ENCODE measurements at places on chromosomes 7 and 10. TPM values are rescaled to one million over a fixed set of nuclear protein-coding genes. Genes with fewer than 3 reads are reported as not detected.

The MET gene
- 118 TPM for total RNA-seq

The CREB3L2 gene
- 9.3 TPM for total RNA-seq

The HECTD2 gene
- 2.9 TPM for total RNA-seq

The GIMAP1 gene
- total RNA-seq = not detected

The TLL2 gene
- 0.18 TPM for total RNA-seq

The NAT16 gene
- total RNA-seq = not detected

The DDIT4 gene
- total RNA-seq = 68.9 TPM

The OR6V1 gene
- not detected for total RNA-seq

The TFR2 gene
- not detected for total RNA-seq

The NKX1-2 gene
- total RNA-seq = 0.86 TPM

- H3K27ac ChIP-seq = no peak overlapping the region
- DNase-seq = no peak
- H3K4me1 ChIP-seq = no peaks in the 10 kb centered on the region
- no peak overlapping the region for H3K4me3 ChIP-seq
Observed at GRCh38 chr10:101405001-101405400, 51.0 kb downstream of the BTRC start.

GRCh38 chr10:42707234-42707633, 68.9 kb upstream of the ZNF33B start:
- H3K4me3 ChIP-seq = no peak overlapping the region
- peaks cover 48% of the 10 kb centered on the region for H3K27me3 ChIP-seq
- no peaks in the 10 kb centered on the region for H3K36me3 ChIP-seq
- DNase-seq = no peak

- H3K4me1 ChIP-seq = peaks cover 48% of the 10 kb centered on the region
- peak overlapping the region; percentile 93 for H3K27ac ChIP-seq
- no peaks in the 10 kb centered on the region for H3K27me3 ChIP-seq
- H3K36me3 ChIP-seq = no peaks in the 10 kb centered on the region
- DNase-seq = peak; percentile 52
Observed at GRCh38 chr7:30172451-30172850, 37.7 kb downstream of the MTURN start.

GRCh38 chr7:153522261-153522660, 529.9 kb upstream of the DPP6 start:
- no peak overlapping the region for H3K27ac ChIP-seq
- H3K4me3 ChIP-seq = no peak overlapping the region
- H3K27me3 ChIP-seq = no peaks in the 10 kb centered on the region
- no peaks in the 10 kb centered on the region for H3K36me3 ChIP-seq
- no peak for DNase-seq

- H3K27me3 ChIP-seq = no peaks in the 10 kb centered on the region
- peak; percentile 86 for DNase-seq
- peaks cover 67% of the 10 kb centered on the region for H3K4me1 ChIP-seq
- peak overlapping the region; percentile 23 for H3K27ac ChIP-seq
- H3K36me3 ChIP-seq = no peaks in the 10 kb centered on the region
Observed at GRCh38 chr7:2523941-2524807, 4.6 kb downstream of the LFNG start.

GRCh38 chr10:31769564-31769963, 159.1 kb downstream of the ARHGAP12 start:
- no peaks in the 10 kb centered on the region for H3K36me3 ChIP-seq
- H3K27ac ChIP-seq = peak overlapping the region; percentile 12
- H3K27me3 ChIP-seq = no peaks in the 10 kb centered on the region
- H3K4me3 ChIP-seq = no peak overlapping the region

GRCh38 chr7:15801551-15801950, 115.1 kb upstream of the MEOX2 start:
- no peak overlapping the region for H3K27ac ChIP-seq
- no peaks in the 10 kb centered on the region for H3K27me3 ChIP-seq
- no peaks in the 10 kb centered on the region for H3K36me3 ChIP-seq

DNA sequence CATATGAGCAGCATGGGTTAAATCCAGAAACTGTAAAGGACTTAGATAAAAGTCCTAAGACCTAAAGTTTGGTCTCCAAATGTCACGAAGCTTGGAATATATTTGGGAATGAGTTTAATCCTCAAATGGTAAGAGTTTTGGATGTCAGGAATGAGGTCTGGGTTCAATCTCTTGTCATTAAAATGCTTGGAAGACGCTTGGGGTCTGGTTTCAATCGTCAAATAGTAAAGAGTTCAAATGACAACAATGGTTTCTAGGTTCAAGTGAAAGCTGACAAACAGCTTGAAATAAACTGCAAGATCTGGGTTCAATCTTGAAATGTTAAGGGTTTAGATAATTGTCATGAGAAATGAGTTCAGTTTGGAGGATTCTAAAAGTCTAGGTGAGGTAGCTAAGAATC, 385.5 kb upstream of the HPS1 start:
- no peak overlapping the region for H3K27ac ChIP-seq
- no peaks in the 10 kb centered on the region for H3K27me3 ChIP-seq
- no peak overlapping the region for H3K4me3 ChIP-seq
- no peaks in the 10 kb centered on the region for H3K4me1 ChIP-seq
- no peak for DNase-seq

DNA sequence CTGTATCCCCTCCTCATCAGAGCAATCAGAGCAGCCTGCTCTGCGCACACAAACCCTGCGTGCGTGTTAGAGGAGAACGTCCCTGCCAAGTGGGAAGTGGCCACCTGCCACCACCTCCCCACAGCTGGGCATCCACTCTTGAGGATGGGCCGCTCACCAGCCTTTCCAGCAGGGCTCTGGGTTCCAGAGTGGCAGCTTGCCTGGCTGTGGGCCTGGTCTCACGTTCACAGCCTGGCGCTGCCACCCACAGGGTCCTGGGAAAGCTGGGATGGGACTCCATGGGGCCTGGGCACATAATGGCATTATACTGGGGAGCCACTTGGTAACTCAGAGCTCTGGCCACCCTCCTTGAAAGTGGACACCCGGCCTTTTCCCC, 151.1 kb upstream of the PPP2R2D start:
- peaks cover 23% of the 10 kb centered on the region for H3K27me3 ChIP-seq
- no peaks in the 10 kb centered on the region for H3K4me1 ChIP-seq
- no peak for DNase-seq
- H3K36me3 ChIP-seq = no peaks in the 10 kb centered on the region
- H3K4me3 ChIP-seq = no peak overlapping the region

GRCh38 chr7:55510621-55511020, 61.7 kb downstream of the VOPP1 start:
- no peak overlapping the region for H3K4me3 ChIP-seq
- no peaks in the 10 kb centered on the region for H3K27me3 ChIP-seq
- no peaks in the 10 kb centered on the region for H3K4me1 ChIP-seq
- no peak for DNase-seq
- no peak overlapping the region for H3K27ac ChIP-seq

DNA sequence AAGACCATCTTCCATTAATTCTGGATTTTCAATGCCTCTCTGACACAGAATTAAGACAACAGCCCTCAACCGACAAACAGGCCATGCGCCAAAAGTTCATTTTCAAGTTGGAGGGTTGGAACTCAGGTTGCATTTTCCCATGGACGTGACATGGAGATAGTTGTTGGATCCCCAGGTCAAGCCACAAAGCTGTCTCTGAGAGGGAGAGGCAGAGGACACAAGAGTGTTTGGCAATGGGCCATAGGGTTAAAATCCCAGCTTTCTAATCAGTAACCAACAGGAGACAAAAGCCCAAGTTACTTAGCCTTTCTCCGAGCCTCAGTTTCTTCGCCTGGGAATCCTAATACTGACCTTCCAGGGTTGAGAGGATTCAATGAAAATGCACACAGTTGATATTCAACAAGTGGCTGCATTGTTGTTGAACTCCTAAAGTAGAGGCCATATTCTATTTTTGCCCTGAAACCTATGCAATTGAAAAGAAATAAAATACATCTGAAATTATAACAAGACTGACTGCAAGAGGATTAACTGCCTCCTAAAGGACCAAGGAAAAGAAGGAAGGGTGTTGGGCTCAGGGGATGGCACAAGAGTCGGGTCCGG, 44.3 kb downstream of the SORBS1 start:
- no peak for DNase-seq
- H3K36me3 ChIP-seq = no peaks in the 10 kb centered on the region
- peaks cover 28% of the 10 kb centered on the region for H3K4me1 ChIP-seq
- no peak overlapping the region for H3K4me3 ChIP-seq
- H3K27ac ChIP-seq = no peak overlapping the region

DNA sequence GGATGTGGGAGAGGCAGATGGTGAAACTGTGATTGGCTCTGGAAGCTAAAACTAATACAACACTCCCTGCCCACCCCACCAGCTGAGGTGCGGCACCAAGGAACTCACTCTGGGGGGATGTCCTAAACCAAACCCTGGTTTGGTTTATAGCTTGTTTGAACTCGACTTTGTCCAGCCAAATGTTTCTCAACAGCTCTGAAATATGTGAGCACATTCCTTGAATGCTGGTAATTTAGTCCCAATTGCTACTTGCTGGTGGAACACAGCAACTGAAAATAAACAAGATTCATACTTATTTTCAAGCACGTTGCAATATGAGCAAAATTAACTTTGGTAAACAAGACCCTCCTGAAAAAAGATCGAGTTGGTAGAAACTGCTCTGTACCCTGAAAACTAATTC, 39.7 kb upstream of the CARD11 start:
- no peaks in the 10 kb centered on the region for H3K4me1 ChIP-seq
- no peak overlapping the region for H3K4me3 ChIP-seq
- no peak overlapping the region for H3K27ac ChIP-seq
- 0 out of 2 replicates have a peak, but pooled peaks cover 9% of the 10 kb centered on the region for H3K27me3 ChIP-seq
- no peaks in the 10 kb centered on the region for H3K36me3 ChIP-seq

DNA sequence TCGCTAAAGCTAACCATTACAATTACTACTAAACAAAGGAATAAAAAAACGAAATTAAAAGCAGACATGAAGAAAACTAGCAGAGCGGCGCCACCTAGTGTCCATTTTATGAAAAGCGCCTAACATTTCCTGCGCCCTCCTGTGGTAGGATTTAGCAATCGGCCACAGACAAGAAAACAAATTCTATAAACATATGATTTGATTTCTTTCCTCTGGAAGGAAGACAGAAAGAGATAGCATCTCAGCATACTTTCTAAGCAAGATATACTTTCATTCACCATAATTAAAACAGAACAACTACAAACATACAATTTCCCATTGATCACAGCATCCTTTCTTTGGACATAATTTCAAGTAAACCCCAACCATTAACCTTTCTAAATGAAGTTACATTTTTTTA, 337.7 kb upstream of the NPVF start:
- H3K4me1 ChIP-seq = no peaks in the 10 kb centered on the region
- H3K36me3 ChIP-seq = peaks cover 3% of the 10 kb centered on the region
- H3K27ac ChIP-seq = no peak overlapping the region
- no peak overlapping the region for H3K4me3 ChIP-seq
- H3K27me3 ChIP-seq = peaks cover 41% of the 10 kb centered on the region

- no peak overlapping the region for H3K27ac ChIP-seq
- H3K27me3 ChIP-seq = no peaks in the 10 kb centered on the region
- H3K36me3 ChIP-seq = no peaks in the 10 kb centered on the region
Observed at GRCh38 chr10:102832987-102833386, 4.2 kb downstream of the CYP17A1 start.

DNA sequence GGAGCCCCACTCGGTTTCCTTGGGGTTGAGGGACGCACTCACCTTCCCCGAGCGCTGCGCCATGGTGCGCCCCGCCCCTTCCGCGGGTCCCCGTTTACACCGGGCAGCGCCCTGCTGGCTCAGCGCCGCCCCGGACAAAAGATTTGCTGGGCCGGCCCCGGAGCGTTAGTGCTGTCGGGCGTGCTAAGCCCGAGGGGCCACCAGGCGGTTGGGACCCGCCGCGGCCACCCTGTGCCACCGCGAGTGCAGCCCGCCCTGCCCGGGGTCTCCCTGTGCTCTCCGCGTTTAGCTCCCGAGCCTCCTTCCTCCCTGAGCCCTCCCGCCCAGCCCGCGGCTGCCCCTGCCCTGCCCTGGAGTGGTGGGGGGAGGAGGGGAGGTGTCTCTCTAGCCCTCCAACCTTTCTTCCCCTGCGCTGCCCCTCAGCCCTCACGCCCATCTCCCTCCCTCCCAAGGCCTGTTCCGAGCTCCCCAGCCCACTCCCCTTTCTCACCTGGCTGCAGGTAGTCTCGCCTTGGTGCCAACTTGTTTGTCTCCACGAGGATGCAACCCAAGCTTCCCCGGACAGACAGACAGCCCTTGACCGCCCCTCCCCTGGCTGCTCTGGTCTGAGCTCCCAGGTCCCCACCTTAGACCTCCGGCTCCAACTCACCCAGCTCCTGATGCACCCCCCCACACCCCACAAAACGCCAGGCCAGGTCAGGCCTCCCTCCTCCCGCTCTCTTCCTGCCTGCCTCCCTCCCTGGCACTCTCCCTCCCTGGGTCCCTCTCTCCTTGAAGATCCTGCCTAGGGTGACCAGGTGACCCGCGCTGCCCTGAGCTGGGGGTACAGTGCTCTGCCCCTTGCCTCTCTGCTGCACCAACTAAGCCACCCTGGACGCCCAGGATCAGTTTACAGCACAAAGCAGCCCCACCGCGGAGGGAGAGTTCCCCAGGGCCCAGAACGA, at the start of gene CRYGN:
TSS of gene CRYGN (minus strand) at position 287 of the 944 bp plus-strand sequence. CDS start at position 63, 224 bp downstream.
- H3K27ac ChIP-seq = no peak within 1 kb of the TSS
- H3K4me3 ChIP-seq = no peak within 1 kb of the TSS
- DNase-seq = no peak

- no peaks in the 10 kb centered on the region for H3K4me1 ChIP-seq
- no peaks in the 10 kb centered on the region for H3K27me3 ChIP-seq
- H3K4me3 ChIP-seq = no peak overlapping the region
- no peaks in the 10 kb centered on the region for H3K36me3 ChIP-seq
Observed at GRCh38 chr10:87918254-87918859, 54.9 kb downstream of the PTEN start.

GRCh38 chr10:117248750-117249465, 8.0 kb downstream of the SLC18A2 start:
- H3K4me1 ChIP-seq = no peaks in the 10 kb centered on the region
- H3K27ac ChIP-seq = no peak overlapping the region
- H3K36me3 ChIP-seq = no peaks in the 10 kb centered on the region
- peaks cover 21% of the 10 kb centered on the region for H3K27me3 ChIP-seq
- H3K4me3 ChIP-seq = no peak overlapping the region

GRCh38 chr10:8640878-8641277, 586.4 kb downstream of the GATA3 start:
- H3K4me3 ChIP-seq = no peak overlapping the region
- no peak for DNase-seq
- no peaks in the 10 kb centered on the region for H3K27me3 ChIP-seq
- no peaks in the 10 kb centered on the region for H3K4me1 ChIP-seq
- no peaks in the 10 kb centered on the region for H3K36me3 ChIP-seq
- no peak overlapping the region for H3K27ac ChIP-seq

DNA sequence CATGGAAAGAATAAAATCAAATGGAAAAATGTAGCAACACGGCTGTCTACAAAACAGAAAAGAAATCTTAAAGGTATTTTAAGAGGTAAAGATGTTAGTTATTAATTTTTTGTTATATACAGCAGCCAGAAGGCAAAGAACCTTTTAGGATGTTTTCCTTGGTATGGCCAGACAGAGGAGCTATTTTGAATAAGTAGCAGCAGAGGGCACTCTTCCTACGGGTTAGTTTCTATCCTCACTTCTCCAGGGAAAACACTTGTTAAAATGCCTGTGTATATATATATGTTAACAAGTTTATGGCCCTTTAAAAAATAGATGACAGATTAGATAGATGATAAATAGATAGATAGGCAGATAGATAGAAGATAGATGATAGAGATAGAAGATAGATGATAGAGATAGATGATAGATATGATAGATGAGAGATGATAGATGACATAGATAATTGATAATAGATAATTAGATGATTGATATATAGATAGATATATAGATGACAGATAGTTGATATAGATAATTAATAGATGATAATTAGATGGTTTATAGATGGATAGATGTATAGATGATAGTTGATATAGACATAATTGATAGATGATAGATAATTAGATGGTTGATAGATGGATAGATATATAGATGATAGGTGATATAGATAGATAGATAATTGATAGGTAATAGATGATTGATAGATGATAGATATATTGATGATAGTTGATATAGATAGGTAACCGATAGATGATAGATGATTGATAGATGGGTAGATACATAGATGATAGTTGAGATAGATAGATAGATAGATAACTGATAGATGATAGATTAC, 57.8 kb upstream of the WIPF3 start:
- no peaks in the 10 kb centered on the region for H3K36me3 ChIP-seq
- peaks cover 9% of the 10 kb centered on the region for H3K4me1 ChIP-seq
- DNase-seq = peak; percentile 73
- H3K4me3 ChIP-seq = 0 out of 2 replicates have a peak overlapping the region, but pooled peaks have one; percentile 27
